ENCODE measurements at places on chromosomes 11 and 22. TPM values are rescaled to one million over a fixed set of nuclear protein-coding genes. Genes with fewer than 3 reads are reported as not detected.

Gene ARRB1
- total RNA-seq = 32.0 TPM

Gene PPP1CA
- total RNA-seq = 97.6 TPM

Gene TPBGL
- total RNA-seq = not detected

Gene OR51B5
- not detected for total RNA-seq

Gene CHST1
- 0.82 TPM for total RNA-seq

Gene RFPL2
- total RNA-seq = not detected

Gene SLC22A12
- total RNA-seq = not detected

Gene SAMM50
- 54.3 TPM for total RNA-seq

Gene OR5M8
- total RNA-seq = not detected

Gene CAVIN3
- total RNA-seq = 323 TPM

Gene NPAS4
- not detected for total RNA-seq

Gene SLC5A12
- 0.09 TPM for total RNA-seq

Gene TSGA10IP
- total RNA-seq = not detected

Gene MN1
- 55.9 TPM for total RNA-seq

Gene MLC1
- not detected for total RNA-seq

Gene CHADL
- total RNA-seq = 0.99 TPM

Gene ATG16L2
- total RNA-seq = 9.1 TPM

Gene MMP8
- total RNA-seq = not detected

Gene SESN3
- total RNA-seq = 48.8 TPM

Gene LARGE2
- total RNA-seq = not detected

Gene GUCY1A2
- total RNA-seq = 1.1 TPM

Gene KRTAP5-1
- not detected for total RNA-seq

Gene RAPSN
- total RNA-seq = not detected

Gene GGT1
- 1.1 TPM for total RNA-seq

Gene SLC7A4
- total RNA-seq = 0.09 TPM

Gene FGF3
- total RNA-seq = not detected

Gene PYGM
- 1.7 TPM for total RNA-seq

Gene KRTAP5-7
- total RNA-seq = 0.33 TPM

Gene UBQLNL
- total RNA-seq = 0.36 TPM

Gene GAB2
- 13.7 TPM for total RNA-seq

Gene MOGAT2
- not detected for total RNA-seq

Gene JHY
- total RNA-seq = 9.3 TPM

Gene PARVA
- total RNA-seq = 64.0 TPM

Gene OR56A4
- total RNA-seq = not detected

Gene MS4A4E
- not detected for total RNA-seq

Gene CPT1A
- 16.6 TPM for total RNA-seq

Gene OR56A1
- total RNA-seq = not detected

Gene MUC6
- not detected for total RNA-seq

Gene ANO9
- not detected for total RNA-seq

Gene CHRM4
- not detected for total RNA-seq

Gene RTN4RL2
- total RNA-seq = 0.90 TPM

Gene FOSL1
- 11.4 TPM for total RNA-seq

Gene KDM4E
- not detected for total RNA-seq

Gene TSPAN32
- 0.33 TPM for total RNA-seq

Gene APOBEC3H
- total RNA-seq = not detected

Gene MOV10L1
- 5.1 TPM for total RNA-seq

Gene CCDC188
- total RNA-seq = 0.45 TPM

Gene GRIK4
- total RNA-seq = not detected

Gene FXYD6
- total RNA-seq = 0.98 TPM

Gene CRYBB3
- total RNA-seq = not detected

Gene CDPF1
- total RNA-seq = 7.7 TPM

Gene CTR9
- total RNA-seq = 30.5 TPM

Gene APOBEC3A
- total RNA-seq = not detected
